ENCODE measurements at places on chromosomes 11 and 22. TPM values are rescaled to one million over a fixed set of nuclear protein-coding genes. Genes with fewer than 3 reads are reported as not detected.

SAA4 gene
- not detected for polyA plus RNA-seq

DNA sequence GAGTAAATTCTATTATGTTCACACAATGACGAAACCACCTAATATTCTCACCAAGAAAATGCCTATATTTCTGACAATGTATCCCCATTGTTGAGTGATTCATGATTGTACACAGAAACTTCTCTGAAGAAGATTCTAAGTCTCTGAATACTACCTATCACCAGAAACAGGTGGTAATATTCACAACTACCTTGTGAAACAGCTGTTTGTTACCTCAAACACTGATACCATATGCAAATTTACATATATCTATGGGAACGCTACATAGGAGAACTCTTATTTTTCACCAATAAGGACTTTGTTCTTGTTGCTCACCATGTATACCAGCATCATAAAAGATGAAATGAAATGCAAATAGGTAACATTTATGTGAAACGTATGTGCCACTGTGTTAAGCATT, 59.3 kb downstream of the PDGFD start:
- no peak overlapping the region for H3K27ac ChIP-seq
- no peaks in the 10 kb centered on the region for H3K36me3 ChIP-seq
- H3K4me3 ChIP-seq: no peak overlapping the region
- no peaks in the 10 kb centered on the region for H3K27me3 ChIP-seq
- H3K4me1 ChIP-seq: no peaks in the 10 kb centered on the region

RRM1 gene
- polyA plus RNA-seq: 25.4 TPM

PHOX2A gene
- not detected for polyA plus RNA-seq

DNA sequence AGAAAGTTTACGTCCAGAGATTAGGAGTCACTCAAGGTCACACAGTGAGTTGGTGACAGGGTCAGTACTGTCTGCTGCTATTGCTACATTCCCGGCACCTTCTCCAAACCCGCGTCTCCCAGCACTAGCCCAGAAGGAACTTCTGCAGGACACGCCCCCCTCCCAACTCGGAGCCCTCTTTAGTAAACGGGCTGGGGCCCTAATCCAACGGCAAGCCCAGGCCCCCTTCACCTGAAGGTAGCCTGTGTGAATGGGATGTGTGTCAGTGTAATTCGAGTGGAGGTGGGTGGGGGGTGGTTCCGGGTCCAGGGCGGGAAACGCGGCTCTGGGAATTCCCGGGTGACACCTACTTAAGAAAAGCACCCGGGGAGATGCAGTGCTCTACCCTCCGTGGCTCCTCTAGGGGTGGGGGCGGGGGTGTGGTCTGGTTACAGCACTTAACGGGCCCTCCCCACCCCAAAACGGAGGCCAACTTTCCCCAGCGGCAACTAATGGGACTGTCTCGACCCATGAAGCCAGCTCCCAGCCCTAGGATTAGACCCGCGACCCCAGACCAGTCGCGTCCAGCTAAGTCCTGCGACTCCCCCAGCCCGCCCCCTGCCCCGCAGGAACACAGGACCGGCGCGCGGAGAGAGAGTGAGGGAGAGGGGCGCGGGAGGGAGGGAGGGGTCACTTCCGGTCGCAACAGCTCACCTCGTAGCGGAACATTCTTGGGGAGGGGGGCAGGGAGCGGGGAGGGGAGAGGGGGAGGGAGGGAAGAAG, 468 bp downstream of the PATL1 start:
- DNase-seq: no peak
- no peaks in the 10 kb centered on the region for H3K27me3 ChIP-seq
- H3K4me1 ChIP-seq: peaks cover 47% of the 10 kb centered on the region
- H3K27ac ChIP-seq: peak overlapping the region; percentile 98

GRCh38 chr11:67646535-67647336, 3.8 kb downstream of the ACY3 start:
- H3K27ac ChIP-seq: no peak overlapping the region
- H3K4me1 ChIP-seq: peaks cover 48% of the 10 kb centered on the region
- peak; percentile 87 for DNase-seq
- H3K36me3 ChIP-seq: no peaks in the 10 kb centered on the region
- peak overlapping the region; percentile 21 for H3K4me3 ChIP-seq
- no peaks in the 10 kb centered on the region for H3K27me3 ChIP-seq

GRCh38 chr11:89327885-89328284, 150.2 kb downstream of the TYR start:
- DNase-seq: no peak
- no peak overlapping the region for H3K4me3 ChIP-seq
- no peaks in the 10 kb centered on the region for H3K36me3 ChIP-seq

DNA sequence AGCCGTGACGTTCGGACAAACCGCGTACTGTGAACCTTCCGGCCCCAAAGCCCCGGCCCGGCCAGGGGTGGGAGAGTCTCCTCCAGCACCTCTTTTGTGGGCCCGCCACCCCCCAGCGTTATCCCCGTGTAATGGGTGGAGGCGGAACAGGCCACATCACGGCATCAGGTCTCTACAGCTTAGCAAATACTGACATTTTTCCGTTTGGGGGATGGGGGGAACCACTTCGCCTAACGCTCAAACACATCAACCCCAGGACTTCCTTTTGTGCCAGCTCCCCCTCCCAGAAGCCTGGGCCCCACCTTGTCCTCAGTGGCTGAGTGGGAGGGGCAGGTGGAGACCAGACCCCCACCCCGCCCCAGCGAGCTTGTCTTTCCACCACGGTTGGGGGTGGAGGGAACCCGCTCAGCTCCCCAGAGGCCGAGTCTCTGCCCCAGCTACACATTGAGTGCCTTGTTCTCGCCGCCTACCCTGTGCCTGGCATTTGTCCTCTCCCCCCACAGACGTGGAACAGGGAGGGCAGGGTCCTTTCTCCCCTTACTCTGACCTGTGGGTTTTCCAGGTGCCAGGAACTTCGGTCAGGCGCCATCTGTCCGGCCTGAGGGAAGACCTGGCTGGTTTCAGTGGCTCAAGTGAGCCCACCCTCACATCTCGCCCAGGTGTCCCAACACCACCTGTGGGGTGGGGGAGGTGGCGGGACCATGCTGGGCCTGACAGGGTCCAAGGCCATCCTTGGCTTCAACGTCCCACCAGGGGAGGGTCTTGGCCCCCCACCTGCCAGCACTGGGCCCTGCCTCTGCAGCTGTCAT, 29.6 kb downstream of the SBF1 start:
- no peak overlapping the region for H3K4me3 ChIP-seq
- no peak for DNase-seq
- H3K4me1 ChIP-seq: peaks cover 11% of the 10 kb centered on the region
- H3K27ac ChIP-seq: peak overlapping the region; percentile 38
- H3K36me3 ChIP-seq: peaks cover 3% of the 10 kb centered on the region

- H3K27me3 ChIP-seq: no peaks in the 10 kb centered on the region
- no peaks in the 10 kb centered on the region for H3K36me3 ChIP-seq
- no peak overlapping the region for H3K27ac ChIP-seq
- no peak overlapping the region for H3K4me3 ChIP-seq
Measured at GRCh38 chr11:21625982-21626381, 566.9 kb upstream of the ANO5 start.

GRCh38 chr11:117315285-117316196, 515 bp downstream of the BACE1 start:
- H3K4me1 ChIP-seq: peaks cover 13% of the 10 kb centered on the region
- H3K27me3 ChIP-seq: peaks cover 48% of the 10 kb centered on the region
- H3K27ac ChIP-seq: no peak overlapping the region
- H3K36me3 ChIP-seq: no peaks in the 10 kb centered on the region
- H3K4me3 ChIP-seq: peak overlapping the region; percentile 70

TEX12 gene
- polyA plus RNA-seq: not detected

UVRAG gene
- polyA plus RNA-seq: 94.0 TPM

DNA sequence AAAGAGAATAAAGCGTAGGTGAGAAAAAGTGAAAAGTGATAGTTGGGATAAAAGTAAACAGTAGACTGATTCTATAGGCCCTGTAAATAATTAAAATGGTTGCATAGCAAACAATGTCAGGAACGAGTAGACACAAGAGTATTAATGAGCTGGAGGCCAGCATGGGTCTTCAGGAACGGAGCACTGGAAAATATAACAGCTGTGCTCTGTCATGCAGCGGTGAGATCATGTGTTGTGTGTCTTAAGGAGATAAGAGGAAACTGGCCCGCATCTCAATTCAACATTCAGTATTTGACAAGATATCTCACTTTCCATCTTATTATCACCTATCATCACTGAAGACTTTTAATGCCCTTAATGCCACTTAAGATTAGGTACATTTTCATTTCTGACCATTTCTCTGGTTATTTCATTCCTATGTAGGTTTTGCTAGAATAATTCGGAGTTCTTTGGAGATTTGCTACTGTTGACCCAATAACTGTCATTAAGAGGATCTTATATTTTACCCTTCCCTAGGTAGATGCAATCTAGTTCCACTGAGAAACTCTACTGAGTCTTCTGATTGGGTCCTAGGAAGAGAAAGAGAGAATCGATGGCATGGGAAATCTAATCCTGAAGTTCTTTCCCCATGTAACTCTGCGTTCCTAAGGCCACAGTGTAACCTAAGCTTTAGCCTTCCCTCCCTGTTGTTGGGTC, 35.5 kb upstream of the VWA5A start:
- no peak overlapping the region for H3K4me3 ChIP-seq
- H3K27me3 ChIP-seq: peaks cover 26% of the 10 kb centered on the region
- no peak for DNase-seq

DNA sequence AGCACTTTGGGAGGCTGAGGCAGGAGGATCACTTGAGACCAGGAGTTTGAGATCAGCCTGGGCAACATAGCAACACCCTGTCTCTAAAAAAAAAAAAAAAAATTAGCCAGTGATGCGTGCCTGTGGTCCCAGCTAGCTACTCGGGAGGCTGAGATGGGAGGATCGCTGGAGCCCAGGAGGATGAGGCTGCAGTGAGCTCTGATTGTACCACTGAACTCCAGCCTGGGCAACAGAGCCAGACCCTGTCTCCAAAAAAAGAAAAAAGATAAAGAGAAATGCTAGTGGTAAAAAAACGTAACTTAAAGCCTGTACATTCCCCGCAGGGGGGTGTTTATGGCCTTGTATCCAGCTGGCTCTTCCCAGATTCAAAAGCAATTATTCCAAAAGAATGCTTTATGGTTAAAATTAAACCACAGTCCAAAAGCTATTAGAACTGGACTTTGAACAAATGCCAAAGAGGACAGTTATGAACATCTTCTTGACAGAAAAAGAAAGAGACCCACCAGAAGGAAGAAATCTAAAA, 16.4 kb upstream of the SNX32 start:
- DNase-seq: no peak
- no peaks in the 10 kb centered on the region for H3K27me3 ChIP-seq
- H3K36me3 ChIP-seq: no peaks in the 10 kb centered on the region
- peaks cover 18% of the 10 kb centered on the region for H3K4me1 ChIP-seq
- peak overlapping the region; percentile 89 for H3K4me3 ChIP-seq
- H3K27ac ChIP-seq: peak overlapping the region; percentile 65

DNA sequence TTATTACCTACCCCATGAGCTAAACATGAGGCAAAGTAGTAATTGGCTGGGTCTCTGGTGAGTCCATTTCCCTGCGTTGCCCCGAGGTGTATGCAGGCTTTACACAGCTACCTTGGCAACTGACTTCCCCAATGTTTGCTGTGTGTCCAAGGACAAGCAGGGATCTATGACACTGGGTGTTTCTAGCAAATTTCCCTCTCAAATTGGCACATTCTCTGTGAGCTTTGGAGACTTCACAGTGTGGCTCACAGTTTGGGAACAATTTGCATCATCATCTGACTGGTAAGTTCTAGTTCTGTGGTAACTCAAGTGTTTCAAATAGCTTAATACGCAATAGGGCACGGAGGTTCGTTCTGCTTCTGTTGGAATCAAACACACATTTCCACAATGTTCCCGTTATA, 12.5 kb downstream of the NNMT start:
- H3K36me3 ChIP-seq: no peaks in the 10 kb centered on the region
- H3K27me3 ChIP-seq: peaks cover 71% of the 10 kb centered on the region
- H3K27ac ChIP-seq: no peak overlapping the region
- no peak overlapping the region for H3K4me3 ChIP-seq

IGSF22 gene
- polyA plus RNA-seq: 2.2 TPM

All from naive B cell (primary cell).